ENCODE measurements at places on chromosomes 4 and X.

GRCh38 chrX:18682979-18683387, 11.1 kb upstream of the RS1 start:
- DNase-seq = no peak

DNA sequence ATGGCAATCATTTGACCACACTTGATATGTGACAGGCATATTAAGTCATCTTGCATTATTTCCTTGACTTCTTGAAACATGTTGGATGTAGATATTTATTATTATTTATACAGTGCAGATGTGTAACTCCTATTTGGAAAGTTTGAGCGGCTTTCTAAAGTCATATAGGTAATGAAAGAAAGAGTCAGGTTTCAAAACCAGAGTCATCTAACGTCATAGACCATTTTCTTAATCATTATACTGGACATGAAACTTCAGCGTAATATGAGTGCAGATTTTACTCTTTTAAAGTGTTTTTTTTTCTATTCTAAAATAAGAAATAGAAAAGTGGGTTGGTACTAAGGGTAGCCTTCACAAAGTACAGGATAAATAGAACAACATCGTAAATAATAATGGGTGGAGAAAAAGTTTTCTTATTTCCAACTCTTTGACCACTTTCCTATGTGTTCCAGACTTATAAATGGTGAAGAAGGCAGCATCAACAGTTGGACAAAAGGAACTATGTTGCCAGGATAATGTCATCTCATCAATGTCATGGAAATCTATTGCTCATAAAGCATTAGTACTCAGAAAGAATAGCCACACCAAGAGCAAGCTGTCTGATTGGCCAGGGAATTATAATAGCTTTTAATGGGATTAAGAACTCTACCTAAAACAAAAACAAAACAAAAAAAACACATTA, 108.0 kb upstream of the PCDH18 start:
- DNase-seq = no peak

- no peak for DNase-seq
These were observed 138.0 kb downstream of the ZNF674 start for GRCh38 chrX:46407036-46407752.

DNA sequence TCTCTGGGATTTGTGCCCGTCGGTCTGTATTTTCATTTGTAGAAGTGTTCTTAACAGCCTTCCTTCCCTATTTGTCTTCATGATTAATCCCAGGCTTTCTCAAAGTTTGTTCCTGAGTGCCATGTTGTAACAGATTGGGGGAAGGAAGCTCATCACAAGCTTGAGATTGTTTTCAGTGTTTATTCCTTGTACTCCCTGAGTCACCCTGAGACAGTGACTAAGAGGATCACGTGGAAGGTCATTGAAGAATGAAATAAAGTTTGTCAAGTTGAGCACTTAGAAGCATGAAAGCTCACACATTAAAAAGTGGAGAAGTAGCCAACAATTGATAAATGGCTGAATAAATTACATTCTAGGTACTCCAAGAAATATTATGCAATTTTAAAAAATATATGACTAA, 153.5 kb upstream of the FAM241A start:
- peak; percentile 83 for DNase-seq

DNA sequence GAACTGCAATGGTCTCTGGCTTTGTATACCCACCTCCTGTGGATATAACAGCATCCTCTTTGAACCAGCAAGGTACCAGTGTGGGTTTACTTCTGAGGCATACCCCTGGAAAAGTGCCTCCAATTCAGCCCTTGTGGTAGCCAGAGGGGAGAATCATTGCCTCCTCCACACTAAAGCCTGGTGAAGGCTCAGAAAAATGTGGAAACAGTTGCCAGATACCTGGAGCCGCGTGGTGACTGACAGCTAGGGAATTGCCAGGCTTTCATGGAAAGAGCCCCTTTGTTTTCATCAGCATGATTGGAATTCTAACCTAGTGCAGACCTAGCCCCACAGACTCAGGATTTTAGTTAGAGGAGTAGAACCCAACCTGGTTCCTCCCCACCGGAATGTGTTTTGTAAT, 168.6 kb upstream of the KLF3 start:
- no peak for DNase-seq

DNA sequence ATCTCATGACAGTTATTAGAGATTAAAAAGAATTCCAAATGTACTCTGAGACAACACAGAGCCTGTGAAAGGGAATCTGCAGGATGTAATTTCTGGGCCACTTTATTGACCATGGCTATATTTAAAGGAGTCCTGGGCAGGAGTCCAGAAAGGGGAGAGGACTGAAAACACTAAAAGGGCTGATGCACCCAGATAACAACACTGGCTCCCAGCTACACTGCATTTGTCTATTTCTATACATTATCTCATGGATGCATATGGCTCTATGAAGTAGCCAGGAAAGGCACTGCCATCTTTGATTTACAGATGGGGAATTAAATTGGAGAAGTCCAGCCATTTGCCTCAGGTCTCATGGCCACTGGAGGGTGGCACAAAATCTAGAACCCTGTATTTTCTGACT, 56.0 kb downstream of the MED28 start:
- DNase-seq = no peak

GRCh38 chr4:86048426-86048825, 311.4 kb downstream of the MAPK10 start:
- peak; percentile 35 for DNase-seq

DNA sequence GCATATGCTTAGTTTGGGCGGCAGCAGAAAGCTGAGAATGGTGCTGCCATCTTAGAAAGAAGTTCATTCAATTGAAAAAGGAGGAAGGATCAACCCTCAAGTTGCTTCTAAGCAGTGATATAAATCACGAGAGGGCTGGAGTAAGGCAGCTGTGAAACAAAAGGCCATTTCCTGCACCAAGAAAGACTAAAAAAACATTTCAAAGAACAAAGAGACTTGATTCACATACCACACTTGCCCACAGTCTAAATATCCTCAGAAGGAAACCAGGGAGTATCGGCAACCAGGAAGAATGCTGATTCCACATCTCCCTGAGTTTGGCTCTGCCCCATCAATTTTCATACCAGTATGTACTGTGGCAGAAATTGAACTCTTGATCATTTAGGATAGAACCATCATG, 240.1 kb downstream of the OPHN1 start:
- no peak for DNase-seq

- no peak for DNase-seq
These were observed 28.6 kb downstream of the MAML3 start for GRCh38 chr4:140125374-140125773.

DNA sequence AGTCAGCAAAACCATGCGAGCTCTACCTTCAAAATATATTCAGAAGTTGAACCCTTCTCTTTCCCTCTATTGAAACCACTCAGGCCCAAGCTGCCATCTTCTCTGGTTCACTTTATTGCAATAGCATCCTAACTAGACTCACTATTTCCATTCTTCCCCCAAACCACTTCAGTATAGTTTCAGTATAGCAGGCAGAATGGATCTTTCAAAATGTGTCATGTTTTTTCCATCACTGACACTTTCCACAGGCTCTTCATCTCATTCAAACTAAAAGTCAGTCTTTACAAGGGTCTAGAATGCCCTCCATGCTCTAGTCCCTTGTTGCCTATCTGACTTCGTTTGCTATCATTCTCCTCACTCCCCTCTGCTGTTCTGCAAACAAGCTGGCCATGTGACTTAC, 274.4 kb downstream of the IDS start:
- no peak for DNase-seq

DNA sequence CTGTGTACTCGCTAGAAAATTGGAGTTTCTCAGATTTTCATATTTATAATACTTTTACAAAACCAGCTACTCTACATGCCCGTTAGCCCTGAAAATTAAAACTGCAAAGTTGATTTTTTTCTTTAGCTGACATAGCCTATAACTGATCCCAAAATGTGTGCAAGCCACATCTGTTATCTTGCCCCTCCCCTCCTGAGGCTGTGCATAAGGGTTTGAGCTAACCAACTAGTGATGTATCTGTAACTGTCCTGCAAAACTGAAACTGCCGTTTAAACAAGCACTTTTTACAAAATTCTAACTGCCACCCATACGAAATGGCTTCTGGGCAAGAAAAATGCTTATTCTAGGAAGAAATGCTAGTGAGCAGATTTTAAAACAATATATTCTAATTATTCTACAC, 59.1 kb downstream of the EDNRA start:
- DNase-seq = no peak

GRCh38 chr4:129046055-129046959, 47.0 kb downstream of the SCLT1 start:
- no peak for DNase-seq

- no peak for DNase-seq
These were observed 54.9 kb downstream of the DCTD start for GRCh38 chr4:182862141-182862875.

- DNase-seq = no peak
These were observed 3.2 kb upstream of the TLR10 start for GRCh38 chr4:38785901-38786402.

- DNase-seq = no peak
These were observed 17.6 kb upstream of the DCUN1D4 start for GRCh38 chr4:51825341-51825740.

GRCh38 chr4:6548882-6549230, 26.1 kb upstream of the MAN2B2 start:
- no peak for DNase-seq

DNA sequence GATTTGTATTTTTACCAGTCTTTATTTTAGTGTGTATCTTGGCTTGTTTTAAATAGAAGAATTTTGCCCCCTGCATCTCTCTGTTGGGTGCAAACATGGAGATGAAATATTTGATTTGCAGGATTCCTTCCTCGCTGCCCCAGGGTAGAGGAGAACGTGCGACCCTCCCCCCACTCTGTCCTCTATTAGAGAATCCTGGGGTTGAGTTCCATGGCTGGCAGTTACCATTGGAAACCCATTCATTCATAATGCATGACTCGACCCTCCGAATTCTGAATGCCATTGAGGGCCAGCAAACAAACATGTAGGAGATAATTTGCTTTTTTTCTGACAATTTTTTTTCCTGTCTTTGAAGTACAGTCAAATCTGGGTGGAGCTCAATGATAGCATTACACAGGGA, 53.7 kb downstream of the TRIM2 start:
- no peak for DNase-seq

DNA sequence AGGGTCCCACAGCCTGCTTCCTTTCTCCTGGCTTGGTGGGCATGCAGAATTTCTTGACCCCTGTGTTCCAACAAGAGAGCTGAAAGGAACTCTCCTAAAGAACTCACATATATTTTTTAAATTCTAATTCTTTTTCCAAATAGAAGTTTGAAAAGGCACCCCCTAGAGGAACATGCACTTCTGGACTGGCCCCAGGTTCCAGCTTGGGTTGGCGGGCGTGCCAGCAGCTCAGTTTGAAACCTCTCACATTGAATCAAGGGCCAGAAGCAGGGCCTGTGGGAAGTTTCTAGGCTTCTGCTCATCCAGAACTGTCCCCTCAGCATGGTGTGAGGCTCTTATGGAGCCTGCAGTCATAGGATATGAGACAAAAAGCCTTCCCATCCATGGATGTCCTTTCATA, 132.6 kb downstream of the ATG4A start:
- no peak for DNase-seq

GRCh38 chr4:26884026-26884425, 23.4 kb downstream of the STIM2 start:
- DNase-seq = no peak

DNA sequence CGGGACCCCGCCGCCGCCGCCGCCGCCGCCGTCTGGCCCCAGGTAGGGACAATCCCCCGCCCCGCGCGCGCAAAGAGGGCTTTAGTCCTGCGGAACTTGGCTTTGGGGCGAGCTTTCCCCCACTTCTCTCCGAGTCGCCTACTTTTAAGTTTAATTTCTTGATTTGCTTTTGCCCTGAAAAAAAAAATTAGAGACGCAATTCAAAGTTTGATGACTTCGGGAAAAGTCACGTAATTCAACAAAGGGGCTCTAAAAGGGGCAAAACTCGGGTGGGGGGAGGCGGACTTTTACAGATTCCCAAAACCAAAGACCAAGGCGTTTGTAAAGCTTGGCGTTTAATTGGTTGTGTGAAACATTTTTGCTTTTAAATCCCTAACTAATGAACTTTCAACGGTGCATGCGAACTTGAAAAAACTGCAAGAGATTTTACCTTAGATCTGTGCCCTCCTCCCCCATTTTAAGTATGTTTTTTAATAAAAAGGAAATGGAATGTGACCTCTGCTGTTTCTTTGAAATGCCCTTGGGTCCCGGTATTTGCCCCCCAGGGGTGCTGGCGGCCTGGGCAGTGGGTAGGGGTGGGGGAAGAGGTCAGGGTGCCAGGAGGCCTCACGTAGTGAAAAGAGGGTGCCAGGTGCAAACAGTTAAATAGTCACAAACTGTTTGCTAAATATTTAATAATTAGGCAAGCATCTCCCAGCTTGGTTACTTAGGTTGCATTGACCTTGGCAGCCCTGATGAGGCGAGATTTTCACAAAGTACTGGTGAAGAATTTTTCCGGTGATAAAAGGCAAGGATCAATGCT, 209.7 kb downstream of the NWD2 start:
- no peak for DNase-seq

- no peak for DNase-seq
These were observed 30.8 kb downstream of the RTL5 start for GRCh38 chrX:72100824-72101351.

GRCh38 chrX:45351478-45351877, 150.8 kb upstream of the DIPK2B start:
- DNase-seq = peak; percentile 61

DNA sequence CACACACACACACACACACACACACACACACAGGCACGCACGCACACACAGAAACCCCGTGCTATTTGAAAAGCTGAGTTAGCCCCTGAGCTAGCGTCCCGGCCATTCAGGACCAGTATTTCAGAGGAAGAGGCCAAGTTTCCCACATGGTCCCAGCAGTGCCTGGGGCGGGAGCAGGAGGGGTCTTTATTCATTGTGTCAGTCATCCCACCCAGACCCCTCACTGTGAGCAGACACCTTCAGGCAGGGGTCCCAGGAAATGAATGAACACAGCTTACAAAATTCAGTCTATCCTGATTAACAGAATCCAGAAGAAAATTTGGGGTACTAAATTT, 58.1 kb downstream of the ZFYVE28 start:
- no peak for DNase-seq

- DNase-seq = no peak
These were observed 100.0 kb downstream of the ATP11C start for GRCh38 chrX:139832718-139833309.

DNA sequence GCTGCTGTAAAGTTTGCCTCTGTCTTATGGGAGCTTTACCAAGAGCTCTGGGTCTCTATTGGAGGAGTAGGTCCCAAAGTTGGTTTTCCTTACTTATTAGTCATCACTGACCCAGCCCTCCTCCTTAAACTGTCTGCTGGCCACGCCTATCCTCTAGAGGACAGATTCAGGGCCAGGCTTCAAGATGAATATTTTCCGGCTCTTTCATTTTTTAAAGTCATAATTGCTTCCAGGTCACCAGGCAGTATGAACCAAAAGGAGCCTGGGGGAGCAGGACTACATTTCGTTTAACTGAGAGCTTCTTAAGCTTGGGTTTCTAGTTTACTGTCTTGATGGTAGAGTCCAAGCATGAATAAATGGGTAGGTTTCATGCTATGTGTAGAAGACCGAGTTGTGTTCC, 13.7 kb downstream of the BCORL1 start:
- DNase-seq = peak; percentile 80

- DNase-seq = no peak
These were observed 112.6 kb upstream of the PPARGC1A start for GRCh38 chr4:24002330-24002966.

- DNase-seq = no peak
These were observed 578.2 kb downstream of the KLHL13 start for GRCh38 chrX:117538178-117539089.

- no peak for DNase-seq
These were observed 382.4 kb upstream of the GALNT7 start for GRCh38 chr4:172786039-172786792.

Data from AG08395 (cell line).